ENCODE measurements at places on chromosomes 6 and 20. TPM values are rescaled to one million over a fixed set of nuclear protein-coding genes. Genes with fewer than 3 reads are reported as not detected.

Gene FBXL4
- total RNA-seq: 9.4 TPM

DNA sequence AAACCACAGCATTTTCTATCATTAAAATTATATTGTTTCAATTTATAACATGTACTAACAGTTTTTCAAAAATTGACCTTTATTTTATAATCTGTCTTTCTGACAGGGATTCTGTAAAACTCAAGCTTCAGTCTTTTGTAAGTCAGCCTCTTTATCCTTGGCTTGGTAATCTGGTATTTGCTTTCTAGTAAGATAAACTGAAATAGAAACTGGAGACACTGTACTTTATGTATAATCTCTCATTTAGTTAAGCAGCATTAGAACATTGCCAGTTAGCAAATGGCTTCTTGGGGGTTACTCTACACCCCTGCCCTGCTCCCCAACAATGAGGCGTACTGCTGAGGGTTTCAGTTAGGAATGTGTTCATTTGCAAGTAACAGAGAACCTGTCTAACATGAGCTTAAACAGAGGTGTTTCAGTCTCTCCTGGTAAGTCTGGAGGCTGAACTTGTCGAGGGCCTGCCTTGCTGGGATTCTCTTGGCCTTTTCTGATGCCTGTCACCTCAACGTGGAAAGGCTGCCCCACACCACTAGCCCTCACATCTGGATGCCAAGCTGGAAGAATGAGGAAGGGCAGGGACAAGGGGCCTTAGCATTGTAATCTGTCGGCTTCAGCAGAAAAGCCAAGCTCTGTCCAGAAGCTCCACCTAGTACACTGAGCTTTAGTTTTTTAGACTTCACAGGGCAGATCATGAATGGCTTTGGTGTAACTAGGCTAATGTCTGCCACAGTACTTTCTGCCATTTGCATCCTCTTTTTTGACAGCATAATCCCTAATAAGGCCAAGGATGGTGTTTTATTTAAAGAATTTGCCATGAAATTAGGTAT, 34.8 kb downstream of the SH3BGRL2 start:
- no peak overlapping the region for H3K4me3 ChIP-seq
- no peaks in the 10 kb centered on the region for H3K27me3 ChIP-seq
- H3K4me1 ChIP-seq: peaks cover 10% of the 10 kb centered on the region
- H3K36me3 ChIP-seq: no peaks in the 10 kb centered on the region
- no peak overlapping the region for H3K27ac ChIP-seq

- H3K27ac ChIP-seq: no peak overlapping the region
- no peaks in the 10 kb centered on the region for H3K27me3 ChIP-seq
- DNase-seq: no peak
- H3K4me1 ChIP-seq: peaks cover 11% of the 10 kb centered on the region
- no peak overlapping the region for H3K4me3 ChIP-seq
Observed at GRCh38 chr6:37121556-37121955, 48.4 kb upstream of the PIM1 start.

Gene XKR7
- 0.04 TPM for total RNA-seq

DNA sequence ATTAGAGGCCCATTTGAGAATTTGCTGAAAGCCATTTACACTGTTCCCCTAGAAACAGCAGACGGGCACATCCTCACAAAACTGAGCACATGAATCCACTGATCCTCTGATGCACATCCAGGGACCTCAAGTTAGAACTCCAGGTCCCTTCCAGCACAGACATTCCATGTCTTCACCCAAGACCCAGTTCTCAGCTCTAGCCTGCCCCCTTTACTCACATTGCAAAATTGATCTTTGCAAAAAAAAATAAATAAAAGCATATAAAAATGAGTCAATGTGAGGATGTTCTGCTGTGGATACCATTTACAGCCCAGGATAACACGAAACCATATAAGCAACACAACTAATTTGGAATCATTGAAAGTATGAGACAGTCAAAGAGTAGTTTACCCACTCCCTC, 458.2 kb upstream of the JARID2 start:
- H3K4me3 ChIP-seq: no peak overlapping the region
- H3K36me3 ChIP-seq: no peaks in the 10 kb centered on the region
- no peaks in the 10 kb centered on the region for H3K4me1 ChIP-seq
- no peaks in the 10 kb centered on the region for H3K27me3 ChIP-seq
- DNase-seq: no peak

- peaks cover 16% of the 10 kb centered on the region for H3K27me3 ChIP-seq
- peak overlapping the region; percentile 19 for H3K4me3 ChIP-seq
- H3K27ac ChIP-seq: peak overlapping the region; percentile 64
- H3K4me1 ChIP-seq: peaks cover 20% of the 10 kb centered on the region
Observed at GRCh38 chr6:33418690-33419291, 884 bp upstream of the CUTA start.

DNA sequence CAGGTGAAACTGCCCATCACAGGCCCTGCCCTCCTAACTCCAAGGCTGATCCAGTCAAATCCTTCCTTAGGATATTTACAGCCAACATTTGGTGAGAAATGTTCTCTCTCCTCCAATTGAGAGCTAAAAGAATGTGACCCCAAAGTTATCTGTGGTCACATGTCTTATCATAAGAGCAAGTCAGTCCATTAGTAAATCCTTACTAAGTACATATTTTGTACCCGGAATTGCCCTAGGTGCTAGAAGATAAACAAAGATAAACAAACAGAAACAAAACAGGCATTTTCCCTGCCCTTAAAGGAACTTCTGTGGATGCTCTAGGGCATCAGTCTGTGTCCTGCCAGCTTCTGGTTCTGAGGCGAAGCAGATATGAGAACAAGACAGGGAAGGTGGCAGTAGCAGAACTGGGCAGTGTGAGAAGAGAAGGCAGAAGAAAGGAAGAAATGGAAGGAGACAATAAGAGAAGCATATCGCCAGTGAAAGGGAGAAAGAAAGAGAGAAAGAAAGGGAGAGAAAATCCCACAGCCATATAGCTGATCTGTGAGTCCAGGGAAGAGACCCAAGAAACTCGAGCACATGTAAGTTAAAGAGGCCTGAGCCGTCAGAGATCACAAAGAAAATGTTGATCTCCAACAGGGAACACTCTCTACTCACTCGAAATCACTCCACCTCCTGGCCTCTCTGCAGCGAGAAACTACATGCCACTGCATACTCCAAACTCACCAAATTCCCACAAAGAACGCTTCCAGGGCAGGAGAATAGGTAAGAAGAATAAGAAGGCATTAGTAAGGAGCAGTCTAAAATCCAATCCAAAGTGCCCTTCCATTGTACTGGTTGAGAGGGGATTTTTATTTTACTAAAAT, 41.7 kb downstream of the CDK5RAP1 start:
- H3K4me3 ChIP-seq: no peak overlapping the region
- no peak for DNase-seq
- no peaks in the 10 kb centered on the region for H3K27me3 ChIP-seq
- H3K27ac ChIP-seq: no peak overlapping the region
- H3K36me3 ChIP-seq: peaks cover 6% of the 10 kb centered on the region
